ENCODE measurements at places on chromosomes 7 and 10.

GRCh38 chr10:65377687-65378086 lies 1548.1 kb upstream of the LRRTM3 start:
- no peak for DNase-seq
- no peaks in the 10 kb centered on the region for H3K4me1 ChIP-seq
- no peaks in the 10 kb centered on the region for H3K27me3 ChIP-seq
- H3K36me3 ChIP-seq: no peaks in the 10 kb centered on the region

DNA sequence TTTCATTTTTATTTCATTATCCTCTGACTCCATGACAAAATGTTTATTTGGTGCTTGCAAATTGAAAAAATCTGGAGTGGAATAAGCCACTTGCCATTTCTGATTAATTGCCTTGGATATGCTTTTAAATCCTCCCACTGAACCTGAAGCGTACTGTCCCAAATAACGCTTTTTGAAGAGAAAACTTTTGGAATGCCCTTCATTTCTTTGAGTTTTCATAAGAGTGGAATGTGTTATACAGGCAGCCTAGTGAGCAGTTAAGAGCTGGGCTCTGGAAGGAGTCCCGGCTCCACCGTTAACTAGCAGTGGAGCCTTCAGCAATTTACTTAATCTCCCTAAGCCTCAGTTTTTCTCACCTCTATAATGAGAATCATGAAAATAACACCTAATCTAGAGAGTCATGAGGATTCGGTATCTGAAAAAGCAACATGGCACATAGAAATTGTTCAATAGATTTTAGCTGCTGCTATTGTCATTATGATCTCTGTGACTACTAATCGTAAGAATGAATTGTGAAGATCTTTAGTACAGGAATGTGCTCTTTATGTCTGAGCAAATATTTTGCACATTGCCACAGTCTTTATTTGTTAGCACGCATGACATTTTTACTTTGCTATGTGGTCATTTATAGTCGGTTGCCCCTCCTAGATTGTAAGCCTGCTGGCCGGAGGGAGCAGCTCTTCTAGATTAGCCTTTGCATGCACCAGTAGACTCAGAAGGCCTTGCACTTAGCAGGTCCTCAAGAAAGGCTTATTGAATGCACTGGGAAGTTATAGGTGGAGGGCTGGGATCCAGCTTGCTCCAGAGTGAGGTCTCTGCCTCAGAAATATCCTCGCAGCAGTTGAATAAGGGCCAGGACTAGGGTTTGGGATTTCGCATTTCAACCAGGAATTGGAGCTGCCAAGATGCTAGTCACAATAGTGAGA lies 59.4 kb downstream of the PLCE1 start:
- H3K4me1 ChIP-seq: no peaks in the 10 kb centered on the region
- no peak overlapping the region for H3K4me3 ChIP-seq
- H3K36me3 ChIP-seq: no peaks in the 10 kb centered on the region
- H3K27ac ChIP-seq: no peak overlapping the region
- no peak for DNase-seq
- no peaks in the 10 kb centered on the region for H3K27me3 ChIP-seq

- no peaks in the 10 kb centered on the region for H3K27me3 ChIP-seq
- no peak for DNase-seq
Measured at GRCh38 chr10:79282388-79282787, 64.9 kb upstream of the PPIF start.

DNA sequence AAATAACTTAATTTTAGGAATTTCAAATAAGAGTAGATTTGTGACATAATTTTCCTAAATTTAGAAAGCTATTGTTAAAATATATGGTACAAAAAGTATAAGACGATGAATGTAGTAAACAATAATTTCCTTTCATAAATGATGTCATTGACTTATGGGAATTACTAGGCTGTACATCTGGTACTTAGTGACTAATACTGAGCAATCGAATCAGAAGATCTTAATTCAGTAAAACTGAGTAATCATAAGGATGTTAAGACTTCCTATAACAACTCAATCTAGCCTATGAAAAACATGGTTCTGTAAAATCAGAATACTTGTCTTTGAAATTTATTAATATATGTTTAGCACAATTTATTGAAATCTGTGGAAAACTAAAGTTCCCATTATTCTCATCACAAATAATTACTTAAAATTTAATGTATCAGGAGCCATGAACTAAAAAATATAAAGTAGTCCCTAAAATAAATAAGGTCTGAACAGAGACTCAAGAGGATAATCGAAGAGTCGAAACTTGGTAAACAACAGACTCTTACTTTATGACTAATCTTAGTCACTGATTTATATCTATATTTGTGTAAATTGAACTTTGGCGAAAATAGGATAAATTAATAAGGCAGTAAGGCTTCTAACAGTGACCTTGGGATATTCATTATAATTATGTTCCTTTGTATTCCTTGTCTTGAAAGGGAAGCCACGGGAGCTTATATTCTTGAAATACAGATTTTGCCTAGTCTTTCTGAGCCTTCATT lies 142.1 kb downstream of the HGF start:
- H3K36me3 ChIP-seq: no peaks in the 10 kb centered on the region
- DNase-seq: no peak
- no peaks in the 10 kb centered on the region for H3K27me3 ChIP-seq
- no peak overlapping the region for H3K27ac ChIP-seq
- H3K4me3 ChIP-seq: no peak overlapping the region

DNA sequence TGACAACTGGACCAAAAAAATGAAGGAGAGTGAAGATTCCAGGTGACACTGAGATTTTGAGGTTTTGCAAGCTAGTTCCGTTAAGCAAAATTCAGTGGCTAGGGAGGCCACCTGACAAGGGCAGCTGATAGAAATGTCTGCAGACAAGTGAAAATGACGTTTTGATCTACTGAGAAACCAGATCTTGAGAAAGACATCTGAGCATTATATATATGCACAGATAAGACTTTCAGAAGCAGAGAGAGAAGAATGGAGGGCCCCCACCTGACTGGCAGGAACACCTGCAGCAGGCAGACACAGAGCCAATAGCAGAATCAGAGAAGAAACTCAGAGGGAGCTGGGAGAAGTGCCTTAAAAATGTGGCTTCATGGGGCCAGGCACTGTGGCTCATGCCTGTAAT lies 76.1 kb upstream of the LRGUK start:
- DNase-seq: no peak
- no peaks in the 10 kb centered on the region for H3K27me3 ChIP-seq
- no peak overlapping the region for H3K4me3 ChIP-seq
- H3K27ac ChIP-seq: no peak overlapping the region
- no peaks in the 10 kb centered on the region for H3K36me3 ChIP-seq
- no peaks in the 10 kb centered on the region for H3K4me1 ChIP-seq

- no peak overlapping the region for H3K27ac ChIP-seq
- no peak for DNase-seq
- H3K27me3 ChIP-seq: no peaks in the 10 kb centered on the region
- H3K36me3 ChIP-seq: no peaks in the 10 kb centered on the region
- no peaks in the 10 kb centered on the region for H3K4me1 ChIP-seq
Measured at GRCh38 chr7:95198863-95199262, 125.5 kb downstream of the PON1 start.

Data from left lung (tissue), 14 donors.